NCI-H510A (cell line): ENCODE measurements at places on chromosomes 2 and 18.

DNA sequence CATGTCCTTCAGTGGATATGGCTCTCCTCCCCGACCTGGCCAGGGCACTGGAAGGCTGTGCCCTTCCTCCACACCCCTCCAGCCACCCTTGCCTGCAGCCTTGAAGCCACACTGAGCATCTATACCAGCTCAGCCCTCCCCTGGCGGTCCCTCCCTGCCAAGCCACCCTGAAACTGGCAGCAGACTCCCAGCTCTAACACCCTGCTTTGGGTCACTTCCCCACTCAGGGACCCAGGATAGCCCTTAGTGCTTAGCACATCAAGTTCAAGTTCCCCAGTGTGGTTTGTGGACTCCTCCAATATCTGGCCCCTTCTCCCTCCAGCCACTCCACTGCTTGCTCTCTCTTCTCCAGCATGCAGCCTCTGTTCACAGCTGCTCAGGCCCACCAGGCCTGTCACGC, 89.4 kb downstream of the TNS1 start:
- DNase-seq = no peak

GRCh38 chr2:119367472-119368099, 809 bp downstream of the DBI start:
- DNase-seq = peak; percentile 37

DNA sequence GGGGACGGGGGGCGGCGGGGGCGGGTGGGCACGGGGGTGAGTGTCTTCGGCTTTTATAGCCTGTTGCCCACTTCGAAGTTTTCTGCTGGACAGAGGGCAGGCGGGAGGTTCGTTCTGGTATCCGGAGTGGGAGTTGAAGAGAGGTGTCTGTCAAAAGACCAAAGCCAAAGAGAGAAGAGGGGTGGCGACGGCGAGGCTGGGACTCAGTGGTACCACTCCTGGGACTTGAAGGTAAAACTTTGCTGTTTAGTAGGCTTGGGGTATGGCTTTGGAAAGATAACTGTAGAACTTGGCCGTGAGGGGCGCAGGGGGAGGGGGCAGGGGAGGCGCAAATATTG, 215.8 kb upstream of the DTNA start:
- DNase-seq = no peak

DNA sequence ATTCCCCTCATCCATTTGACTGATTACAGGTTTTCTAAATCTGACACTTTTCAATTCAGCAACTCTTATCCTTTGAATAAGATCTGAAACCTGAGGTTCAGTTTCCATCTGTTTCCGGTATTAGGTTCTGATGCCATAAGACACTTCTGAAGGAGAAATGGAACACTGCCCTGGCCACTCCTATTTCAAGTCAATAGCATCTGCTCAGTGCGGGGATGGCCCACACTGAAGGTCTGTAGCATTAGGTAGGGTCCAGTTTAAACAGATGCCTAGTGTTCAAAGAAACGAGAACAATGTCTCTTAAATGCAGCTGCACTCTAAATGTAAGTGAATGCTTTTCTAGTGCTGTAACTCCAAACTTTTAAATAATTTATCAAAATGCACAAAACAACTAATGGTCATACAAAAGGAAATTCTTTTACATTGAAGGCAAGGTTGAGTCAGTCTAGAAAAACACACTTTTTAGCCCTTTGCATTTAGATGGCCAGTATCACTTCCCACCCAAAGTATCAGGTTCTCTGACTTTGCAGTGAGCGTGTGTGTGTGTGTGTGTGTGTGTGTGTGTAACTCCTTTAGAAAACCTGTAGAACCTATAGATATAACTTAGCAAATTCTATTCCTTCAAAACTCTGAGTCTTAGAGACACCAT, 78.2 kb downstream of the STK39 start:
- no peak for DNase-seq

DNA sequence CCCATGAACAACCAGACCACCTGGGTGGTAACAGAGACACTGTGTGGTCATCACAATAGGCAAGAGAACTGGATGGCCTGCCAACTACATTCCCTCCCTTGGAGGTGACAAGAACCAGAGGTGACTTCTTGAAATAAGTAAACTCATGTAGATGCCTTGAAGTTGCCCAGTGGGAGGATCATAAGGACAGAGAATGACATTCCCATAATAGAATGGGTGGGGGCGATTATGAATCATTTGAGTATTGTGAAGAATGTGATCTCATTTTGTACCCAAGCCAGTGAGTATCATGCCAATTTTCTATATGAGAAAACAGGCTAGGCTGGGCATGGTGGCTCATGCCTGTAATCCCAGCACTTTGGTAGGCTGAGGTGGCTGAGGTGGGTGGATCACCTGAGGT, 211.4 kb upstream of the GYPC start:
- no peak for DNase-seq

GRCh38 chr2:76446872-76447271, 736.2 kb upstream of the GCFC2 start:
- no peak for DNase-seq

GRCh38 chr2:46545015-46545839, 65.9 kb downstream of the TMEM247 start:
- DNase-seq = no peak

DNA sequence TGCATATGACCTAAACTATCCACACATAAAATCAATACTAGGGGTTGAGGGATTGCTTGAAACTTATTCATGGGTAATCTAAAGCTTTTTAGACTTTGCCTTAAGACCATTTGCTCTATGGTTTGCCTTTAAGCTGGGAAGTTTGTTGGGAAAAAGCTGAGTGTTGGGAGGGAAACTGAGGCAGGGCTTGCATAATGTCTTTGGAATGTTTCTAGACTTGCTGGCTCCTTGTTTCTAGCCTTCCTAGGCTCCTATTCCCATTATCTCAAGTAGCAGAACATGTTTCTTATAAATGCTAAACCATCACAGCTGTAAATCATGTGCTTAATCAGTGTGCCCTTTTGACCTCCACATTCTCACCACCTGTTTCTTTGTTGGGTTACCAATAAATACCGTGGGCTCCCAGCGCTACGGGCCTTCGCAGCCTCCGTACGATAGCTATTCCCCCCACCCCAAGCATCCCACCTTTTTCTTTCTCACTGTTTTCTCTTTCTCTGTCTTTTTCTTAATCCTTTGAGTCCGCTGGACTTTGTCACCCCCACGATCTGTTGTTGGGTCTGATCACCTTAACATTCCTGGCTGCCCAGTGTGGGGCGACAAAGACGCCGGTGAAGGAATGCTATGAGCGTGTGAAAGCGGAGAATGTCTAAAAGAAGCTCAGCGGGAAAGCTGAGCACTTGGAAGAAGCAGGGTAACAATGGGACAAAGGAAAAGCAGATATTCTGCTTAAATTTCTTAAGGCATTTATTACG, 49.4 kb upstream of the CWC22 start:
- no peak for DNase-seq

DNA sequence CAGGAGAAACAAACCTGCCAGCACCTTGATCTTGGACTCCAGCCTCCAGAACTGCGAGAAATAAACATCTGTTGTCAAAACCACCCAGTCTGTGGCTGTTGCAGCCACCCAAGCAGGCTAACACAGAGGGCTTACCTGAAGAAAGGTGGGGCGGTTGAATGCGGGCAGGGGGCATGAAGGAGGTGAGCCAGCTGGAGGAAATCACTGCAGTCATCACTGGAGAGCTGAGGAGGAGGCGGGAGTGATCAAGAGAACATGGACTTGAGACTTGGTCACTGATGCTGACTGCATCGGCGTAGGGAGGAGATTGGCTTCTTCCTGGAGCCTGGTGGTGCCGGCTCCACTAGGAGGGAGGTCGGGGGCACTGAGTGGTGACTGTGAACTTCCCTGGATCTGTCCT, 14.6 kb upstream of the ARMC9 start:
- DNase-seq = no peak
